ENCODE measurements at places on chromosomes 3 and 15. TPM values are rescaled to one million over a fixed set of nuclear protein-coding genes. Genes with fewer than 3 reads are reported as not detected.

OXTR gene
- total RNA-seq = 0.57 TPM

SHC4 gene
- 0.25 TPM for total RNA-seq

GRCh38 chr15:27723821-27724220, 375.3 kb downstream of the OCA2 start:
- no peak for DNase-seq

GRCh38 chr3:169573148-169573547, 90.4 kb downstream of the MECOM start:
- no peak for DNase-seq

GRCh38 chr15:76328106-76328696, 8.4 kb upstream of the ISL2 start:
- DNase-seq = no peak

CHRFAM7A gene
- not detected for total RNA-seq

DHX36 gene
- 62.6 TPM for total RNA-seq

- peak; percentile 60 for DNase-seq
These were observed 10.3 kb downstream of the LPP start for GRCh38 chr3:188164248-188164687.

DNA sequence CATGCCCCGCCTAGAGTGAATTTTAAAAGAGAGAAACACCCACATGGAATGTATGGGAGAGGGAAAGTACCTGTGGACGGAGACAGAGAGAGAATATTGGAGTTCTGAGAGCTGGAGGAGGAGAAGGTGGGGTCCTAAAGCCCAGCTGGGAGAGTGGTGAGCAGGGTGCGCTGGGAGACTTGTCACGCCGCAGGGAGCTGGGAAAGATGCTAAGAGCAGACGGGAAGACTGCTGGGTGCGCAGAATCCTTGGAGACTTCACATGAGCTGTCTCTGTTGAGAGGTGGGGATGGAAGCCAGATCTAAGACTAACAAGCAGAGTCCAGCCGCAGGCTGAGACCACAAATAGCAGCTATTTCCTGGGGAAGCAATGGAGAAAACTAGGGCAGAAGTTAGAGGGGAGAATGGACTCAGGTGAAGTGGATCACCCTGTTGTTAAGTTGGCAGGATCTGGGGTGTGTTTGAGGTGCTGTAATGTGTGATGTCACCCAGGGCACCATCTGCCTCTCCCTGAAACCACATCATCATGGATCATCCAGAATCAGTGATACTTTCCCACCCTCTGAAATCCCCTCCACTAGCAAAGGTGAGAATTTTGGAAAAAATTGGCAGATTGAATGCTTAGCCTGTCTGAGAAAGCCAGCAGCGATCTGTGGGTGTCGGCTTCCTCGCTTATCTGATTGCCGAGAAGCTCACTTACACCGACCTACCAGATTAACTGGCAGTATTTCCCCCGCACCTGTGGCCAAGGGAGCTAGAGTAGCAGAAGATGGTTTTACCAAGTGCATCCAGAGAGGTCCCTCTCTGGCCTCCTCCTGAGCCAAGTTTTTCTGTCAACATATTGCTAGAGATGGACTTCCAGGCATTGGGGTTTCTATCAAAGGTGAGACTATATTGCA, 174.8 kb upstream of the BHLHE40 start:
- DNase-seq = no peak

EXD1 gene
- total RNA-seq = not detected

- DNase-seq = no peak
These were observed 6.0 kb downstream of the ONECUT1 start for GRCh38 chr15:52783929-52784798.

DNA sequence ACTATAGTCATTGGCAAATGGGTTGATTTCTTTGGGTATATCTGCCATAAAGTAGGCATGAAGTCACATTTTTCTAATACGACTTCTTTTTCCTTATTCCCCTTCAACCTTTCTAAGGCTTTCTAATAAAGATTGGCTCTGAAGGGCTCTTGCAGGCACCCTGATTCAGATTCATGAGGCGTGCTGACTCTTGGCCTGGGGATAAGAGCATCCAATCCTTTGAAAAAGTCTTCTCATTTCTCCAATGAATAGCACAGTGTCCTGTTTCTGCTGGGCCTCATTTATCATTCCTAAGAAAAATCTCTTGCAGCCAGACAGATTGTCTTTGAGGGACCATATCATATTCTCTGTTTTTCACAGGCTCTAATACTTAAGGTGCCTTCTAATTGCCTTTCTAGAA, 32.3 kb upstream of the BNIP2 start:
- no peak for DNase-seq

- DNase-seq = no peak
These were observed 548.3 kb downstream of the NLGN1 start for GRCh38 chr3:173945806-173946205.

RETNLB gene
- not detected for total RNA-seq

COLQ gene
- 0.25 TPM for total RNA-seq

GRCh38 chr3:173584093-173584837, 186.7 kb downstream of the NLGN1 start:
- DNase-seq = peak; percentile 7

PEX5L gene
- total RNA-seq = not detected

GRCh38 chr3:13281507-13282357, 138.4 kb downstream of the NUP210 start:
- DNase-seq = no peak

GRCh38 chr3:5699811-5700210, 512.3 kb downstream of the EDEM1 start:
- DNase-seq = no peak

- peak; percentile 42 for DNase-seq
These were observed 36.0 kb upstream of the TIMP4 start for GRCh38 chr3:12194669-12195161.

- no peak for DNase-seq
These were observed 58.1 kb downstream of the TM4SF4 start for GRCh38 chr3:149532489-149533180.

GRCh38 chr3:43017593-43018195, 38.6 kb downstream of the GASK1A start:
- no peak for DNase-seq

GRAMD1C gene
- total RNA-seq = 1.3 TPM

DNA sequence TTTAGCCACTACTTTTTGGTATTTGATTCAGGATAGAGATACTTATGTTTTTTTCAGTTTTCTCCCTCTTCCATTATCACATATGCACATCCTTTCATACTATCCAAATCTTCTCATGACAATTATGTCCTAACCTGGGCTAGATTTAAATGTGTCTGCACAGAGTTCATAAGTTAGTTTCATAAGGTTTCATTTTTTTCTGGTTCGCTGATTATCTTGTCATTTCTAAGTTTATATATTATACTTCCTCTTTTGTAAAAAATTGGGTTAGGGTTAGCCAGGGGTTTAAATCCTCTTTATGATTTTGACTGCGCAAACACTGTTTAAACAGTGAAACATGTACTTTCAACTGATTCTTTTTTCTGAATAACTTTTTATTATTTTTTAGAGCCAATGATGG, 148.6 kb downstream of the SST start:
- DNase-seq = no peak

- DNase-seq = no peak
These were observed 12.0 kb upstream of the DAPK2 start for GRCh38 chr15:64058279-64058678.

- DNase-seq = peak; percentile 95
These were observed at the start of gene PLEKHO2 for GRCh38 chr15:64841344-64842095. PLEKHO2 (plus strand) TSS chr15:64841915; CDS start chr15:64842017, 102 bp downstream.

FES gene
- total RNA-seq = 24.2 TPM

- no peak for DNase-seq
These were observed 651.0 kb upstream of the NAALADL2 start for GRCh38 chr3:174208161-174208560.

GRCh38 chr15:62391641-62392262, 226.7 kb upstream of the C2CD4B start:
- DNase-seq = peak; percentile 39

DNA sequence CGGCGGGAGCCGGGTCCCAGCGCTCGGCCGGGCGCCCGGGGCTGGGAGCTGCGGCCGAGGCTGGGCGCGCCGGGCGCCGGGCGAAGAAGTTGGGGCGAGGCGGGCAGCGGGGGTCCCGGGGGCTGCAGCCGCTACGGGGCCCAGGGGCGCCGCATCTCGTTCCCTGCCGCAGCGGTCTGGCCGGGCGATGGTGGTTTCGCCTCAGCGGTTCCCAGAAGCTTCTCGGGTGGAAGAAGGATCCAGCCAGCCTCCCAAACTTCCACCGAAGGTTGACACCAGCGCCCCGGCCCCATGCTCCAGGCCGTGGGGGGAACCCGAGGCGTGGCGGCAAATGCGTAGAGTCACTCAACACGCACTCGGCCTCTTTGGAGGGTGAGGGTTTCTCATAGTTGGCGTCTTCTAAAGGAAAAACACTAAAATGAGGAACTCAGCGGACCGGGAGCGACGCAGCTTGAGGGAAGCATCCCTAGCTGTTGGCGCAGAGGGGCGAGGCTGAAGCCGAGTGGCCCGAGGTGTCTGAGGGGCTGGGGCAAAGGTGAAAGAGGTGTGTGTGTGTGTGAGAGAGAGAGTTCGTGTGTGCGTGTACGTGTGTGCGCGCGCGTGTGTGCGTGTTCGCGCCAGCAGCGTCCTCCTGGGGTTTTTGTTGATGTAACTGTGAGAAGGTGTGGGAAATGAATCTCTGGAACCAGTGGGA, 940 bp downstream of the BOC start:
- no peak for DNase-seq

DNA sequence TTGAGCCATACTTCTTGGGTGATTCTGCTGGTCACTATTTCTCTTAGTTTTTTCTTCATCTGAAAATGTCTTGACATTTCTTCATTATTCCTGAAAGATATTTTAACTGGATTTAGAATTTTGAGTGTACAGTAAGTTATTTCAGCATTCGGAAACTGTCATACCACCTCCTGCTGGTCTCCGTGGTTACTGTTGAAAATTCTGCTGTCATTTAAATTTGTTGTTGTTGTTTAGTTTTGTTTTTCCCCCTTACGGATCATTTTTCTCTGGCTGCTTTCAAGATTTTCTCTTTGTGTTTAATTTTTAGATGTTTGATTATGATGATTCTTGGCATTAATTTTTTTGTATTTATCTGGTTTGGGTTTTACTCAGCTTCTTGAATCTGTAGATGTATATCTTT, 100.5 kb downstream of the CHRNA7 start:
- no peak for DNase-seq

DNA sequence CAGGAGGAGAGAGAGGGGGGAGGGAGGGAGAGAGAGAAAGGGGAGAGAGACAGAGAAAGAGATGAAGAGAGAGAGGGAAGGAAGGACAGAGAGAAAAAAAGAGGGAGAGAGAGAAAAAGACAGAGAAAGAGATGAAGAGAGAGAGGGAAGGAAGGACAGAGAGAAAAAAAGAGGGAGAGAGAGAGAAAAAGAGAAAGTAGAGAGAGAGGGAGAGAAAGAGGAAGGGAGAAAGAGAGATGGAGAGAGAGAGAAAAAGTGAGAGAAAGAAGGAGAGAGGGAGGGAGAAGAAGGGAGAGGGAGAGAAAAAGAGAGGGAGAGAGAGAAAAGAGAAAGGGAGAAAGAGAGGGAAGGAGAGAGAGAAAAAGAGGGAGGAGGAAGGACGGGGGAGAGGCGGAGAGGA, 204.2 kb downstream of the SV2B start:
- no peak for DNase-seq

GRCh38 chr3:74344865-74345440, 269.5 kb downstream of the CNTN3 start:
- no peak for DNase-seq

- DNase-seq = no peak
These were observed 90.6 kb downstream of the EEFSEC start for GRCh38 chr3:128243602-128244504.

DNA sequence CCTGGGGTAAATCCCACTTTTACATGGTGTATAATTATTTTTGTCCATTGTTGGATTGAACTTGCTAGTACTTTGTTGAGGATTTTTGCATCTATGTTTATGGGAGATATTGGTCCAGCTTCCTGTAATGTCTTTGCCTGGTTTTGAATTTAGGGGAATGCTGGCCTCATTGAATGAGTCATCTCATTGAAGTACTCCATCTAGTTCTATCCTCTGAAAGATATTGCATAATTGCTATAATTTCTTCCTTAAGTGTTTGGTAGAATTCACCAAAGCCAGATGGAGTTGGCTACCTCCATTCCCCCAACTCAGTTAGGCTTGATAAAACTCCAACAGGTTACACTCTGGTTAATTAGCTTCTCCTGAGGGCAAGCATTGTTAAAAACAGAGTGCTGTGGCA, 237.4 kb upstream of the TGFBR2 start:
- no peak for DNase-seq

DNA sequence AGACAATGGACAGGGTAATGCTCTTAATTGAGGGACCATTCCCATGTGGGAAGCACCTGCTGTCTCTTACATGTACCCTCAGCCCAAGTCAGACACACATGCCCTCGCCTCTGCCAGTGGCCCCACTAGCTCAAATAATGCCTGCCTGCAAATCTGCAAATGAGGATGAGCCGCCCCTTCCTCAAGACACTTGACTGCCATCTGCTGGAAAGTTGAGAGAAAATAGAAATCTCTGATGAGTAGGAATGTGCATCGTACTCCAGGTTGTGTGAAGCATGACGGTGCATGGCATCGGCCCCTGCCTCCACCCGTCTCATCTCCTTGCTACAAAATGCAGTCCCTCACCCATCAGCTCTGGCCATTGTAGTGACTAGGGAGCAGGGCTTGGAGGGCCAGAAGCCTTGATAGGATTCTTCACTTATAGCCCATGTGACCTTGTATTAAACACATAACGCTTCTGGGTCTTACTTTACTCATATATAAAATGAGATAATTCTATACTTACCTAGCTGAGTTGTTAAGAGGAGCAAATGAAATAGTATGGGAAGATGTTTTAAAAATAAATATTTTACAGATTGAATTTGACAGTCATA, 6.3 kb upstream of the SCN5A start:
- peak; percentile 41 for DNase-seq

GRCh38 chr3:140443073-140443472, 234.8 kb upstream of the TRIM42 start:
- no peak for DNase-seq

- no peak for DNase-seq
These were observed 516.9 kb upstream of the TBL1XR1 start for GRCh38 chr3:177713928-177714900.

Measured in activated naive CD4-positive, alpha-beta T cell treated with anti-CD3 and anti-CD28 coated beads for 36 hours (primary cell).